ENCODE measurements at places on chromosomes 16 and 17.
A peak's percentile ranks its signal among the peaks of the same experiment; 100 is the strongest.

GRCh38 chr17:35795871-35796265, 427 bp upstream of the MMP28 start:
- peak; percentile 61 for DNase-seq

DNA sequence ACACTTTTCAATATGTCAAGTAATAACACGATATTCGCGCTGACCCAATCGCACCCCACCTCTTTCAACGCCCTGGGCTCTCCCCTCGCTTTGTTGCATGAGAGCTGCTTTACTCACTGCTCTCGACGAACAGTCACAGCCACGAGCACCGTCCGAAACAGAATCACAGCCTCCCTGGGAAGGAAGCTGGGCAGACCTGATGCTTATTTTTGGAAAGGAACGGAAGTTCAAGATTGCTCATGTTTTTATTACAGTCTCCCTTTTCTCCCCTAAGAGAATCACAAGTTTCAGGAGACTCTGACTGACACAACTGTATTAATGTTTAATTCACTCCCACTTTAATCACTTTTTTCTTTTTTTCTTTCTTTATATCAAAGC, 67.8 kb downstream of the ANKRD11 start:
- no peak for DNase-seq

- DNase-seq: no peak
Observed at GRCh38 chr17:9140550-9141424, 119.5 kb downstream of the NTN1 start.

DNA sequence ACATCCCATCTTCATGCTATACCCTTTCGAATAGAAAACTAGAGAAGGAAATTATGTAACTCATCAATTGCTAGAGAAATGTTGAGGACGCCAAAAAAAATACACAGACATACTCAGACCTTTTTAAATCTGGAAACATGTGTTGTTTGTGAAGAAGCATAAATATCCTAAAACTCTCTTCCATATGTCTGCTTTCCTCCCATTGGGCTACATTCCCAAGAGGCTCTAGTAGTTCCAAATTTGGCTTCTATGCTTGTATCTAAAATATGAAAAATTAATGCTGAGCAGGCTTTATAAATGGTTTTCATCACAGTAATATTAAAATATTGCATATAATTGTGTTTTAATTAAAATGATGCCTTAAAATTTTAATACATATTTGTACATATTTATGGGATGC, 297.9 kb upstream of the PSMD7 start:
- DNase-seq: no peak

DNA sequence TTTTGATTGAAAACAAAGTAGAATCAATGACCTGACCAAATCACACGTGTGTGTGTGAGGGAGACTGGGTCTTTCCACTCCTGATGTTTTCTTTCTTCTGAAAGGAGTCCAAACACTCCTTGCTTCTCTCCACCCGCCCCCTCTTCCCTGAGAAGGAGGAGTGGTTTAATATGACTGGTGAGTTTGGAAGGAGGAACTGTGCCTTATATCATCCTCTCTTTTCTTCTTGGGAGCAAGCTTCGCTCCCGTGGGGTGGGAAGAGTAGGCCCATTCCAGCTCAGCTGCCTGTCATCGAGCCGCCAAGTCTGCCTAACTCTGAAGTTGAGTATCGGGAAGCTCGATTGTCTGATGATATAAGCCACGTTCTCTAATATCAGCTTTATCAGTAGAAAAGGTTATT, 96.5 kb downstream of the YPEL2 start:
- DNase-seq: no peak

- no peak for DNase-seq
Observed at GRCh38 chr17:60256174-60256573, 106.4 kb downstream of the CA4 start.

DNA sequence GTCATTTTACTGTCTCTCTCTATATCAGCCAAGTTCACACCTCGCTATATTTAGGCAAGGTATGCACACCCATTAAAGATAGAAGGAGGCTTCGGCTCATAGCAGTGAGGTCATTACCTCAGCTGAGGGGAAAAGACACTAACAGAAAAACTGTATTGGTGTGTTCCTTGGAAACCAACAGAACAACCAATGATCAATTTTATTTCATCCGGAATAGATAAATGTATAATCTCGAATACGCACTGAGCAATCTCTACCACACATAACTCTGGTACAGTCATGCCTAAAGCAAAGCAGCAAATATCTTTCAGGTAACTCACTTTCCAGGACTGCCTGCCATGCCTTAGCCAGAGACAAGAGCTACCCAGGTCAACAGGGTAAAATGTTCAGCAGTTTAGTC, 109.9 kb upstream of the CORO6 start:
- no peak for DNase-seq

DNA sequence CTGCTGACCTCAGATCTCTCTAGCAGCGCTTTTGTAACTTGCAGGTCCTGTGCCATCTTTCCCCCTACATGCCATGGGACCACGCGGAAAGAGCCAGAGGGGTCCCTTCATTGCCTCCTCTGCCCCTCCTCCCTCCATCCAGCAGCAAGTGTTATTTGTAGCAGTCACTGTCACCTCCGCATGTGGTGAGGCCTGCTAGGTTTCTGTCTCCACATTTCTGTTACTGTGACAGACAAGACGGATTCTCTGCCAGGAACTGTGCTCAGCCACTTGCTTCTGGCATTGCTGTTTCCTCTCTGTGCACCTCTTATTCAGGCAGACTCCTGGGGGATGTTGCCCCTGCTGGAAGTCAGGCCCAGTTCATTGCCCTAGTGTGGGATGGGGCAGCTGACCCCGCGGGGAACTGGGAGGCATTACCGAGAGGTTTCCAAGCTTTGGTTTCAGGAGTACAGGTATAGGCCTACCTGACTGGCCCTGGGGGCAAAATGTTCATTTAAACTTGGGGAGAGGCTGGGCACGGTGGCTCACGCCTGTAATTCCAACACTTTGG, 61.2 kb downstream of the RAB11FIP4 start:
- no peak for DNase-seq

DNA sequence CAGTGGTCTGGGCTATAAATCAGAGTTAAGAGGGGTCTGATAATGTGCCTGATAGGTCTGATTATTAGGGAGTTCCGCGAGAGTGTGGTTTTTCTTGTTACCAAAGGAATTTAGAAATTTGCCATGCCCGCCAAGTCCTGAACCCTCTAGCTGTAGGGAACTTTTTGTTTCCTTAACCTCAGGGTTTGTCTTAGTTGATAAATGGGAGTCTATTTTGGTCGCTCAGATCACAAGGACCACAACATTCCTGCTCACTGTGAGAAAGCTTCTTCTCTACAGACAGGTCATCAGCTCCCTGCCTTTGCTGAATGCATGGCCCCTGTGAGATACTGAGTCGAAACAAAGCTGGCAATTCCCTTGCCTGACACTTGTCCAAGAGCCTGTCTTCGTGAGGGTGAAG, 497.8 kb downstream of the HS3ST4 start:
- DNase-seq: no peak

- no peak for DNase-seq
Observed at GRCh38 chr17:48595278-48595999, 1.9 kb upstream of the HOXB5 start.

Measured in vagina (tissue), 2 donors.